Occipital lobe (tissue), 3 donors: ENCODE measurements at places on chromosomes 6 and 20. TPM values are rescaled to one million over a fixed set of nuclear protein-coding genes. Genes with fewer than 3 reads are reported as not detected.

DNA sequence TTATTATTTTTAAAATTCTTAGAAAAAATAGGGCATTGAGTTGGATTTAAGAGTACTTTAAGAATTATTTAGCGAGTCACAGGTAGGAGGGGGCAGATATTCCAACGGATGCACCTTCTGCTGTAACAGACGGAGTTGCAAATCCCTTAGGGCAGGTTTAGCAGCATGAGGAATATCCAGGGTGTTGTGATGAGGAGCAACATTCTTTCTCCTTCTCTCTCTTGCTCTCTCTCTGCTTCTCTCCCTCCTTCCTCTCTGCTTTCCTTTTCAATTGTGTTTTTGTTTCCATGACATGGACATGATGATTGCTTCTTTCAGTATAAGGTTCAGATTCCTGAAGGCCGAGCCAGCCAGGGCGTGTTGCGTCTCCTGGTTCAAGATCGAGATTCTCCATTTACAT is 28.9 kb downstream of the CDH26 start:
- no peak for DNase-seq

The PRSS16 gene
- total RNA-seq, result not detected

GRCh38 chr6:45327956-45328522 is at the start of gene RUNX2:
TSS of gene RUNX2 (plus strand) at chr6:45328330. CDS start at chr6:45328727, 397 bp downstream.
- DNase-seq, result no peak

DNA sequence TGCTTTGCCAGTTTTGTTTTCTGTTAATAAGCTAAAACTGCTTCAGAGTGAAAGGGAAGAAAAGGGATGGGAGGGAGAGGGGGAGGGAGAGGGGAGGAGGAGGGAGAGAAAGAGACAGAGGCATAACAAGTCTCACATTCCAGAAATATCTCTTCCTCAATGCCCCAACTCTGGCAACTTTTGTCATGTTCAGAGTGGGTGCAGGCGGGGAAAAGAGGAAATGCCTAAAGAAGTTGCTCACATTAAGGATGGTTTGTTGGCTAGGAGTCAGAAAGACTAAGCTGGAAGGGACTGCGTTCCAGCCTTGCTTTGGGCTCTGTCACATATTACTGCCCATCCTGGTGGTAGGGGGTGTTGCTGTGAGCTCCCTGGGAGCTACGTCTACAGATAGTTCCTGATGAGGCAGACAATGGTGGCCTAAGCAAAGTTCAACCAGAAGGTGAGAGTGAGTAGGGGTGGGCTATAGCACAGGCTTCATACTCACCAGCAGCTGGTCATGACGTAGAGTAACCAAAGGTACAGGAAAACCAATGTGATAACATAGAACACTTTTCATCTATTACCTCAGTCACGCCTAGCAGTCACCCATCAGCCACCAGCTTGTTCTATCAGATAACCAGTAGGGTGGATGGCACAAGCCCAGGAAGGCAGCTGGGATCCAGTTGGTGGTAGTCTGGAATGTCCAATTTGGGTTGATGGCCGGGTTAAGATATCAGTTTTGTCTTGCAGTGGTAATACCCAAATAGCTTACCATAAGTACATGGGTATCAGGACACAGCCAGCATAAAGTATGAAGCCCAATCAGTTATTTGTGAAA is 2.1 kb downstream of the TSPYL4 start:
- no peak for DNase-seq

The SOX4 gene
- 370 TPM for total RNA-seq

The STX11 gene
- total RNA-seq, result 0.78 TPM

GRCh38 chr6:42507901-42508300 is 55.9 kb upstream of the UBR2 start:
- DNase-seq, result no peak

The KCNK15 gene
- total RNA-seq, result not detected

The SNAP25 gene
- 92.5 TPM for total RNA-seq

DNA sequence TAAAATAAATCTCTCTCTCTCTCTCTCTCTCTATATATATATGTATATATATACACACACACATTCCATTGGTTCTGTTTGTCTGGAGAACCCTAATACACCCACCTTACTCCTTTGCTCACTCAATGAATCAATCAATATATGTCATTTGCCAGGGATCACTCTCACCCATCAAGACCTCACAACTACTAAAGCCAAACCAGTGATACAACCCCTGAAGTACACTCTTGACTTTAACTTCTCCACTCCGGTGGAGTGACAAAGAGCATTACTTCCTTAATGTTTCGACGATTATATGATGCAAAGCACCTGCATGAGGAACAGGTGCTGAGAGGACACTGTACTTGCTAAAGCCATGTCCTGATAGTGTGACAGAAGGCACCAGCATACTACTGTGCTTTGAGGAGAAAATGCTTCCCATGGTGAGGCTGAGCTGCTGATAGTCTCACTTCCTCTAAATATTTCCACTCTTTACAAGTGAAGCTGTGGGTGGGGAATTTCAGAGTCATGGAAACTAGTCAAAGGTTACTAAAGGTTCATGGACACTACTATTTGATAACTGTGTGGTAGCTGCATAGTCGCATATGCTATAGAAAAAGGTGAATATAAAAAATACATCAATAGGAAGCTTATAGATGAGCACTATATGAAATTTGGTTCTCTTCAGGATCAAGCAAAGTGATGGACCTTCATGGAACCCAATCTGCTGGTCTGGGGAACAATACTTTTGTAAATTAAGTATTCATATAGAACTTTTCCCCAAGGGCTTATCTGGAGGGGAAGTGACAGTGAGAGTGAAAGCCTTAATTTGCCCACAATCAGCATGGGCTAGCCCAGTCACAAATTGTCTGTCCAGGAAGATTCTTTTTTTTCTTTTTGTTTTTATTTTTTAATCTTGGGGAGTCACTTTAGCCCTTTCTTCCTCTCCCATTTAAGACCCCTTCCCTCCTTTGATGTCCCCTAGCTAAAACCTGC is 141.9 kb upstream of the NEDD9 start:
- no peak for DNase-seq

The SIGLEC1 gene
- 0.16 TPM for total RNA-seq

- DNase-seq, result no peak
Measured at GRCh38 chr6:11944111-11944510, 68.0 kb upstream of the HIVEP1 start.

DNA sequence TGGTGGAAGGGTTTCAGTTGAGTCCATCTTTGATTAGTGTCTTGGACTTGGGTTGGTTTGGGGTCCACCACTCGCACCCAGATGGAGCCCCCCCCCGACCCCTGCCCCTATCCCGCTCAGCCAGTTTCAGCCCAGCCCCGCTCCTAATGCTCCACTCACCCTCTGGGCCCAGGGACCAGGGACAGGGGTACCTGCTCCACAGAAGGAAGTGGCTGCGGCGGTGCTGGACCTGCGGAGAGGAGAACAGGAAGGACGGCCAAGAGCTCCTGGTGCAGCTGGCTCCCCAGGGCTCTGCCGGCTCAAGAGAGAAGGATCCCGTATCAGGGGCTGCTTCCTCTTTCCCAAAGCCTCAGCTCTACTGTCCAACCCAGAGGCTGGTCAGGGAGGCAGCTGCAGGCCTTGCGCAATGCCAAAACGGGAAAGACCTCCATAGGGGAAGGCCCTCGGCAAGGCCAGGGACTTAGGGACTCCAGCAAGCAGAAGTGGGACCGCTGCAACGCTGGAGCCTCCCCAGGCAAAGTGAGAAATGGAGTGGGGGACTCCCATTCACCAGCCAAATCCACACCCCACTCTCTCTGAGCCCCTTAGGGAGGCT is at the start of gene SIGLEC1:
Gene SIGLEC1, minus strand, starts transcription at position 322 of the 595 bp plus-strand sequence. CDS start 5,472 bp downstream, outside the sequence.
- peak; percentile 14 for DNase-seq

DNA sequence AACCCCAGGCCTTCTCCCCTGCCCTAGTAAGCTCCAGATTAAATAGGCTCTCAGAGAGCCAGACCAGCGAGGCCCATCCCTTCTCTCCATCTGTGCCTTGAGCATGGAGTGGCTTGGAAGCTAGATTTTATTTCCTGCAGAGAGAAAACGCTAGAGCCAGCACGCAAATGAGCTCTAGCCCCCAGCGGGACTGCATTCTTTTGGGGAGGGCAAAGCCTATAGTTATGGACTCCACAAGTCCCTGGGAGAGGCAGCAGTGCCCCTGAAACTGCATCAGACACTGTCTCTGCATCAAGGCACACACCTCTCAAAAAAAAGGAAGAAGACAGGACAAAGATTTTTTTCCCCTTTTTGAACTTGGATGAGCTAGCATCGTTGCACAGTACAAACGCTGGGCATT is 15.8 kb downstream of the FOXF2 start:
- no peak for DNase-seq

GRCh38 chr6:87155842-87156815 is 764 bp downstream of the ZNF292 start:
- peak; percentile 68 for DNase-seq

- no peak for DNase-seq
Measured at GRCh38 chr20:46642265-46642968, 8.8 kb downstream of the SLC13A3 start.

DNA sequence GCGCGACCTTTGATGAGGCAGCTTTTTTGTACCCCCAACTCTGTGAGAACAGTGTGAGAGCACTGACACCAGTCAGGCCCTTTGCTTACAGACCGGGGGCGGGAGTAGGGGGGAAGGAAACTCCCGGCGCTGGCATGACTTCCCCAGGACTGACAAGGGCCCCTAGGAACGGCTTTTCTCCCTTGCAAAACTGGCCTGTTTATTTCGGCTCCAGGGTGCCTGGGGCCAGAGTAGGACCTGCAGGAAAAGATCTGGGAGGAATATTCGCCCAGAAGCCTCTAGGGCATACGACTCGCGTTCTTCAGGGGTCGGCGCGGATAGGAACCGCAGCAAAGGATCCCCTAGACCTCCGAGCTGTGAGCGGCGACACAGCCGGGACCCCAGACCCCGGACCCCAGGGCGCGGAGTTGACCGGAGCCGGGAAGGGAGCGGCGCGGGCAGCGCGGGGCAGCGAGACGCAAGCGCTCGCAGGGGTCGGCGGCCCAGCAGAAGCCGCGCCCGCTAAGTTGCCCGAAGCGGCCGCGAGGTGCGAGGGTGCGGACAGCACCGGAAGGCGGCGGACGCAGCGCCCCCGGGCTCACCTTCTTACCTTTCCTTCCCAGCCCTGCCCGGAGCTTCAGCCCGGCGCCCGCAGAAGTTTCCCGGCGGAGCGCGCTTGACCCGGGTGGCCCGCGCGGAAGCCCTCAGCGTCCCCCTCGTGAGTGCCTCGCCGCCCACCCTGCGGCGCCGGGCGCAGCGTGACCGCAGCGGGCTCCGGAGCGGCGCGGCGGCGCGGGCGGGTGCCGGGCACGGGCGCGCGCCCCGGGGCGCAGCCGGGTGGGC is at the start of gene POPDC3:
Gene POPDC3, minus strand, starts transcription at position 771 of the 822 bp plus-strand sequence. CDS start 18,105 bp downstream, outside the sequence.
- DNase-seq, result peak; percentile 11

The LZTS3 gene
- total RNA-seq, result 12.0 TPM

The HDGFL1 gene
- not detected for total RNA-seq

DNA sequence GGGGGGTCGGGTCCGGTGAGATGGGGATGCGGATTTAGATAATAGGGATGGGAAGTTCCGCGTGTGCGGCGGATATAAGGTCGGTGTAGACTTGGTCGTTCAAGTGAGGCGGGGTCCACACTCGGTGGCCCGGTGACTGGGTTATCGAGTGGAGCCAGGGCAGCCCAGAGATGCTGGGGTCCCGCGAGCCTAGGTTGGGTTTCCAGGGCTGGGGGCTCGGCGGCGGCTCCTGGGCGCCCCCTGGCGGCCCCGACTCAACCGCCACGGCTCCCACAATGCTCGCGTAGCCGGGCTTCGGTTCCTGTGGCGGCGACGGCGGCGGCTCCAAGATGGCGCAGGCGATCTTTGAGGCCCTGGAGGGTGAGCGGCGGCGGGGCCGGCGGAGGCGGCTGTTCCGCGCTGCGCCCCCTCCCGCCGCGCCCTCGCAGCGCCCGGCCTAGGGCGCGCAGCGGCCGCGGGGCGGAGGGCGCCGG is at the start of gene ZNF341:
Gene ZNF341, plus strand, starts transcription at position 304 of the 473 bp plus-strand sequence. Its CDS starts 26 bp downstream, at position 330.
- DNase-seq, result peak; percentile 90

DNA sequence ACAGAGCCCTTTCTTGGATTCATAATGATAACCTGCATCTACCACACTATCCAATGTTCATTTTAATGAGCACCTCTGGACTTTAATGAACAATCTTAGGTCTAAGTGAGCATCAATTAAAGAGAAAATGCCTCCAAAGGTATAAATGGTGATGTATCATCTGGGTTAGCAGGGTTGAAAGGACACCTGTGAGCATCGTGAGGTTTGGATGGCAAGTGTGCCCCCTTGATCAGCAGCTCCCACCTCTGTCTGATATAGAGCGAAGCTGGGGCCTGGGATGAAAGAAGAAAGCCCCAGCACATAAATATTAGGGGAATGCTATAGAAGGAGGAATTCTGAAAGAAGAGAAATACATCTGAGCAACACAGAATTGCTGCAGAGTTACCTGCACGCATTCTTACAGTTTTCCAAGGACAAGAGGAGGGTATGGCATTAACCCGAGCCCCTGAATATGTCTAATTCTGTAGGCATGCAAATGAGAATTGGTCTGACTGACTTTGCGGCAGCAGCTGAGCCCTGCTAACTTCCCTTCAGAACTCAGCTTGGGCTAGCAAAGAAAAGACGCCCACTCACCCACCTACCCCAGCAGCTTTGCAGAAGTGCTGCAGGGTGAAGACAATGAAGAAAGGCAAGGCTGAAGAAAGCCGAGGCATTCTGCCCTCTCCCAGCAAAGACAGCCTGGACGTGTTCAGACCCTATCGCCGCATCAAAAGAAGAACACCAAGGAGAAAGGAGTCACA is 136.2 kb downstream of the GMPR start:
- no peak for DNase-seq

DNA sequence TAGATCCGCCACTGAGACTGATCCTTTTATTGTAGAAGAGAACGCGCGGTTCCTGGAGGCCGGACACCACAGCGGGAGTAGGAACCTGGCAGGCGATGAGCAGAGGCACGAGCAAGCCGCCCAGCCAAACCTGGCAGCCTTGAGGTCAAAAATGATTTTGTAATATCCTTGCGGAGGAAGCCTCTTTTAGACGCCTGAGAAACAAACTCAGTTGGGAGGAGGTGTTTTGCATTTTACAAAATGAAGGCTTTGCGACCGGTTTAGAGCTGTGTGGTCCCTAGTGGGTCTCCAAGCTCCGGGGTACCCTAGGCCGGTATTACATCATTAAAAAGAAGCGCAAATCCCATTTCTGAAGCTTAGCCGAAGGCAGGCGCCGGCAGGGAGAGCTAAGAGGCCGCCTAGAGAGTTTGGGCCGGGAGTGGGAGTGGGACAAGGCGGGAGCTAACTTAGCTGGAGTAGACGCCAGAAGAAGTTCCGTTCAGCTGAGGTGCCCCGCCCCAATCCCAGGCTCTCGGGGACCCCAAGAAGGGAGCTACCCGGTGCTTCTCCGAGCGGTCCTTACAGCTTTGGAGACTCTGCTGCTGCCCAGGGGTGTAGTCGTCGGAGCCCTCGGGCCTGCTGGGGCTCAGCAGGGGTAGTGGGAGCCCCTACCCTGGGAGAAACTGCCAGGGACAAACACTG is 1.9 kb upstream of the TBX18 start:
- DNase-seq, result no peak
